NAMALWA (cell line): ENCODE measurements at places on chromosomes 3 and 15.

- no peak for DNase-seq
These were observed 32.0 kb upstream of the CASR start for GRCh38 chr3:122151480-122151879.

DNA sequence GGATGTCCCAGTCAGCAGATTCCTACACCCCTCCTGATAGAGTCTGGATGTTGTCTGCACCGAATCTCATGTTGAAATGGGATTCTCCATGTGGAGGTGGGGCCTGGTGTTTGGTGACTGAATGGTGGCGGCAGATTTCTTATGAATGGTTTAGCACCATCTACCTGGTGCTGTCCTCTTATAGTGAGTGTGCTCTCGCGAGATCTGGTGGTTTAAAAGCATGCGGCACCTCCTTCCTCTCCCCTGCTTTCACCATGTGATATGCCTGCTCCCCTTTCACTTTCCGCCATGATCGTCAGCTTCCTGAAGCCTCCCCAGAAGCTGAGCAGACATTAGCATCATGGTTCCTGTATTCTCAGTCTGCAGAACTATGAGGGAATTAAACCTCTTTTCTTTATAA lies 135.2 kb upstream of the SLC6A11 start:
- no peak for DNase-seq

DNA sequence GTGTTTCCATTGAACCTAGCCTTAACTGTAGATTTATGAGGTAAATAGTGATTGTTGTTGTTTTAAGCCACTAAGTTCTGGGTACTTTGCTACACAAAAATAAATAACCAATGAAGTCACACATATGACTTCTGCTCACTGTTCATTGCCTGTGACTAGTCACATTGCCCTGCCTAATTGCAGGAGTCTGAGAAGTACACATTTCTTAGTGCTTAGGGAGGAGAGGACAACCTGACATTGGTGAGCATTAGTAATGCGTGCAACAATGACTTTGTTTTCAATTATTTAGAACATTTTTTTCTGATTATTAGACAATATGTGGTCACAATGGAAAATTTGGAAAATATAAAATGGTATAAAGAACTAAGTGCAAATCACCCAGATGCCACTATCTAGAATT lies 133.2 kb upstream of the DAZL start:
- DNase-seq, result no peak

DNA sequence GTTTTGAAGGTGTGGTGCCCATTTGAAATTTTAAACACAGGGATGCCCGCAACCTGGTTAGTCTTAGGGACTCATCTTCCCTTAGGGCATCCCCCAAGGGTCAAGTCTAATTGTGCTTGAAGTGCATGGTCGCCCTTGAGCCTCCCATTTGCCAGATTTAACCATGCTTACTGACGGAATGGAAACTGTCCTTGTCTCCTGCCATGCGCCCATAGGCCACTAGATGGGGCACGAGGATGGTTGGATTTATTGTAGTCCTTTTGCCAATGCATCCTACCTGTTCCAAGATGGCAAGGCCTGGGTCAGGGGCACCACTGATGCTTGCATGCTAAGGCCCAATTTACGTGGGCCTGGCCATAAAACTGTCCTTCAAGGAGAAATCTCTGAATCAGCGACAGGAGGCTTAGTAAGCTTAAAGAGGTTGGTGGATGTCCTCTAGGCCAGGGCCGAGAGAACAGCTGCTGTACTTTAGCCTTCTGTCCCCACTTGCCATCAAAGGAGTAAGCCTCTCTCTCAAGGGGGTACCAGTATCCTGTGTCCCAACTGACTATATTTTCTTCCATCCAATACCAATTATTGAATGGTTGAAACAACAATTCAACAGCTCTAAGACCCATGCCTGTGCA lies 355.4 kb downstream of the OTOL1 start:
- DNase-seq, result peak; percentile 73

DNA sequence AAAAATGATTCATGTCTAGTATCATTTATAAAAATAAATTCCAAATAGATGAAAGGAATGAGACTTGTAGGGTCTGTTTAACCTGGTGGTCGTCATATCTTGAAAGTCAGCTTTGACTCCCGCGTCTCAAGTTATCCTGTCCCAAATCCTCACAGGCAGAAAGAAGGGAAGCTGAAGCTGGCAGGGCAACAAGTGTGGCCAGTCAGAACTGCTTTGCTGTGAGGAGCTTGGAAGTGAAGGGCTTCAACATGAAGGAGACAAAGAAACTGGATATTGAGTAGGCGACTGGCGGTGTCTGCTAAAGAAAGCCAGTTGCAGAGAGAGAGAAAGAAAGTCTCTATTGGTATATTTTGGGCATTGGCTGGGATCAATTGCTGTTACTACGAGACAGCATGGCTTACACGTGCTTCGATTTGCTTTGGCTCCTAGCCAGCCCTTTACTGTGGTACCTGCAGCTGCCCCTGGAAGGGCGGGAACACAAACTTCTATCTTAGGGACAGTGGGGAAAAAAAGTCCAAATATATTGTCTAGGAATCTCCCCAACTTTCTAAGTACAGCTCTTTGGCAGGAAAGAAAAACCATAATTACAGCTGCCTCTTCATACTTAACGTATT lies 107.2 kb downstream of the CHST2 start:
- no peak for DNase-seq

GRCh38 chr3:25430935-25431770 lies 3.1 kb downstream of the RARB start:
- DNase-seq, result no peak

DNA sequence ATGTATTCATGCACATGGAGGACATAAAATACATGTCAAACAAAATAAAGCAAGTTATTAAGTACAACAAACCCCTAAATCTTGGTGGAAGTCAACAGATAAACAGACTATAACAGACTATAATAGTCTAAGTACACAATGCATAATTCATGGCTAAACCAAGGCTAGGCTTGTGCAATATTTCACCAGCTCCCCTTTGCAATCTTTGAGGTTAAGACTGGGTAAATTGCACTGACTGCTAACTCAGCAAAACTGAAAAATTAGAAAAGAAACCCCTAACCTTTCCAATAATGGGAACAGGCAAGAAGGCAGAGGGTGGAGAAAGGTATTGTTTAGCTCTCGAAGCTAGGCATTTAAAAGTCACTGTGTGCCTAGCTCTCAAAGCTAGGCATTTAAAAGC lies 304.9 kb upstream of the WNT5A start:
- DNase-seq, result no peak

GRCh38 chr3:49020330-49021212 lies 1.4 kb upstream of the NDUFAF3 start:
- peak; percentile 47 for DNase-seq

DNA sequence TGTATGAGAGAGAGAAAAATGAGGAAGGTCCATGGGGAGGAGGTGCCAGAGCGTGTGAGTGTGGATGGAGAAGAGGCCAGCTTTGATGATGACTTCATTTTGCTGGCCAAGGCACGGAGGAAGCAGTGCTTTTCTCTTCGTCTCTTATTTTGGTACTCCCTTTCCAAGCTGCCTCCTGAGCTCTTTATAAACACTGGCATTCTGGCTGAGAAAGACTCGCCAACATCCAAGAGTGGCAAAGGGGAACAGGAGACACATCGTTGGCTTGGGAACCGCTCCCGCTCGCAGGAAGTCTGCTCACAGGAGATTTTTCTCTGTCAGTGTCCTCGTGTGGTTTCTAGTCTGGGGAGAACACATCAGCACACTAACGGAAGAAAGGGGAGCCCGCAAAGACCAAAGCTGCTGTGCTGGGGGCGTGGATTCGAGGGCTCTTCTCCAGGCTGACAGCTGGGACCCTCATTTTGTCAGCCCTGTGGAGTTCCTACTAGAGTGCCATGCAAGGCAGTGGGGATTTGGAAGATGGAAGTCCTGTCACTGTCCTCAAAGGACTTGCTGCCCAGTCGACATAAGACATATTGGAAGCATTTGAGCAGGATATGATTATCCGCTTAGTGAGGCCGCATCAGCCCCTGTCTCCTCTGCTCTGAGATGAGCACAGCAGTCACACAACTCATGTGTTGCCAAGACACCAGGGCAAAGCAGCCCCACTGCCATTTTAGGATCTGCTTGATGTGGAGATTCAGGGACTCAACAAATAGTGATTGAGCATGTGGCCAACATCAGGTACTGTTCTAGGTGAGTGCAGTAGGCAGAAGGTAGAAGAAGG lies 8.0 kb upstream of the SEMA4B start:
- peak; percentile 19 for DNase-seq
